ENCODE measurements at places on chromosomes 12 and 14.

- no peak for DNase-seq
Measured at GRCh38 chr12:92863251-92863650, 65.8 kb downstream of the EEA1 start.

GRCh38 chr12:1213618-1214205, 222.7 kb downstream of the ERC1 start:
- no peak for DNase-seq

DNA sequence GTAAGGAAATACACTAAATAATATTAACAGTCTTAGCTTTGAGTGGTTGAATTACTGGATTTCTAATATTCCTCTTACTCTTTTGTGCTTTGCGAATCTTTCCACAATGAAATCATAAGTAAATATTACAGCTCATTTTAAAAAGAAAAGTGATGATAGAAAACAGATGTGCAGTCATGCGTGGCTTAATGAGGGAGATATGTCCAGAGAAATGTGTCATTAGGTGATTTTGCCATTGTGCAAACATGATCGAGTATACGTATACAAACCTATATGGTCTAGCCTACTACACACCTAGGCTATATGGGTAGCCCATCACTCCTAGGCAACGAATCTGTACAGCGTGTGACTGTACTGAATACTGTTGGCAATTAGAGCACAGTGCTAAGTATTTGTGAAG, 59.3 kb downstream of the SLC15A5 start:
- DNase-seq, result no peak

DNA sequence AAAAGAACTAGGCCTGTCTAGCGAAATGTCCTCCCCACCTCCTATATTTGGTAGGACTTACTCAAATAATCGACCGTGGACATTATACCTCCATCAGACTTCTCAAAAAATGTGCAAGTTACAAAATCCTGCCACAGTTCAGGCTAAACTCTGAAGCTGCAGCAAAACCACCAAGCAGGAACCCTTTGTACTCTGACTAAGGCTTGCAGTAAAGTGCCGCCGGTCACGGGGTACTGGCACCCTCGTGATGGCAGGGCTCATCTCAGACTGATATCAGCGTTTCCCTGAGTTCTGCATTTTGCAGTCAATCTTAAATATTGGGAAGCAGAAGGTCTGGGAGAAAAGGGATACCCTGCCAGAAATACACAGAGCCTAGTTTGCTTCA, 17.1 kb downstream of the SLC11A2 start:
- no peak for DNase-seq

DNA sequence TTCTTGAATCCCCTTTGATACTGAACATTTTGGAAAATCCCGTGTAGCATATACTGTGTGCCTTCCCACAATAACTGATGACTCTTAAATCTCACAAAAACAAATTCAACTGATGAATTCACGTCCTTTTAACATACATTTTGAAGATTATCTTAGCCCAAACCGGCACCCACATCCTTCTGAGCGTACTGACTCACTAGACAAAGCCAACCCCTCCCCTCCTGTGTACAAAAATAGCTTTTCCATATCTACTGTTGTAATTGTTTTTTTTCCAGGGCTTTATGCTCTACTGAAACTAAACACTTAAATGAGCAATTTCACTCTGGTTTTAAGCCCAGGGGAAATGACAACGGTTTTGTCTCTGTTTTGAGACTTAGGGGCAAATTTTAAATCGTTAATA, 109.4 kb upstream of the ATF7IP start:
- no peak for DNase-seq

DNA sequence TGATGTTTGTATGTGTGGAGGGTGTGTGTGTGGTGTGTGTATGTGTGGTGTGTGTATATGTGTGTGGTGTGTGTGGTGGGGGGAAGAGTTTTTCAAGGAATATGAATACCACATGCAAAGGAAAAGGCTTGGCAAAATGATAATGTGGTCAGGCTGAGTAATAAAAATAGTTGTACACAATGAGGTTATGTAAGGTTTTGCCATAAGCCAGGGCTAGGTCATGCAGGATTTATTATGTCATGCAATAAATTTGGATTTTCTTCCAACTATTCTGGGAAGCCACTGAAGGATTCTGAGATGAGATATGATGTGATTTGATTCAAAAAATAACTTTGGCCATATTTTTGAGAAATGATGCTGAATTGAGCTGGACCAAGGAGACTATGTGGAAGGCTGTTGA, 1191.6 kb upstream of the SEL1L start:
- no peak for DNase-seq

- no peak for DNase-seq
Measured at GRCh38 chr12:40635141-40635731, 57.0 kb upstream of the CNTN1 start.

DNA sequence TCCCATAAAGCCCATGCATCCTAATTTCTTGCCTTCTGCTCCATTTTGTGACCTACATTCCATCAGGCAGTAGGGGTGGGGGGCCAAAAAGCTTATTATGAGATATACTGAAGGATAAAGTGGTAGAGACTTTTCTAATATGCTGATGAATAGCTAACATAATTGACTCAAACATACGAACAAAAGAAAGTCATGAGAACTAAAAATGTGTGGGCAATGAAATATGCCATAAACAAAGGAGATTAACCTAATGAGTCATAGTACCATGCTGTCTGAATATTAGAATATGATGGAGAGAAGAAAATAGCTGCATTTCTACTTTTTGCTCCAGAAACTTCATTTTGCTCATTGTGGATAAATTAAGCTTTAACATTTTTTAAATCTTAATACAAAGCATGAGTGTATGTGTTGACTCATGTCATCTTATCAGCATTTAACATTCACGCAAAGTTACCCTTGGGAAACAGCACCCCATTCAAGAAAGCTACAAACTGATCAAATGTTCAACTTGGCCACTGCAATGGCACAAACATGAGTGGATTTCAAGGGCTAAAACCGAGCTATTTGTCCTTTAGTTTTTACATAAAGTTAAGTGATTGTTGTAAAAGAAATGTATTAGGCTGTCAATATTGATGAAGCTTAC, 64.0 kb upstream of the DIO2 start:
- DNase-seq, result no peak

GRCh38 chr14:100861937-100862247, 36.0 kb downstream of the MEG3 start:
- no peak for DNase-seq

DNA sequence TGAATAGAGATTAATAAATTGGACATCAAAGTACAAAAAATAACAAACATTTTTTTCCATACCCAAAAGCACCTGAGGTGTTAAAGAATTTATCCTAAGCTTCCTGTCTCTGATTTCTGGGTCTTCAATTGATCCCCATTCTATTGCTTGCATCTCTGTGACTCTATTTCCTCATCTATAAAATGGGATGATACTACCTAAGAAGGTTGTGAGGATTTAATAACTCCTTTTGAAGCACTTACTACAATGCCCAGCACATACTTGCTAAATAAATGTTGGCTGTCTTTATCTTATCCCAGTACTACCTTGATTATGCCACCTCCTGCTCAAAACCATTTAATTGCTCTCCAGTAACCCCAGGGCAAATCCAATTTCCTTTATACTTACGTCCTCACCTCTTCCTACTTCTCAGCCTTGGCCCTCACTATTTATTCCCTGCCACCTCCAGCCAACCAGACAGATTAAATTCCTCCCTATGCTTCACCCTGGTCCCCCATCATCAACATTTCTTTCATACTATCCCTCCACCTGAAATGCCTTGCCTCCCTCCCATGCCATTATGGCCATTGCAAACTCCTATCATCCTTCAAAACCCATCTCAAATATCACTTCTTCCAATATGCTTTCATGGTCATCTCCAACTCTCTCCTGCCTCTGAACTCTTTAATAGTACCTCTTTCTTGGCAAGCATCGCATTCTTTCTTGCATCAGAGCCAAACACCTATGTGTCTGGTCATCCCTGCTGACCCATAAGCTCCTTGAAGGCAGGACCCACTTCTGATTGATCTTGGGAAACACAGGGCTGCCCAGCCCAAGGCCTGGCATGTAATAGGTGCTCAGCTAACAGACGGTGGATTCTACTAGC, 7.9 kb upstream of the ASIC1 start:
- no peak for DNase-seq

- no peak for DNase-seq
Measured at GRCh38 chr12:123559468-123559867, 24.9 kb upstream of the TMED2 start.

- no peak for DNase-seq
Measured at GRCh38 chr12:27906658-27907473, 65.7 kb downstream of the PTHLH start.

DNA sequence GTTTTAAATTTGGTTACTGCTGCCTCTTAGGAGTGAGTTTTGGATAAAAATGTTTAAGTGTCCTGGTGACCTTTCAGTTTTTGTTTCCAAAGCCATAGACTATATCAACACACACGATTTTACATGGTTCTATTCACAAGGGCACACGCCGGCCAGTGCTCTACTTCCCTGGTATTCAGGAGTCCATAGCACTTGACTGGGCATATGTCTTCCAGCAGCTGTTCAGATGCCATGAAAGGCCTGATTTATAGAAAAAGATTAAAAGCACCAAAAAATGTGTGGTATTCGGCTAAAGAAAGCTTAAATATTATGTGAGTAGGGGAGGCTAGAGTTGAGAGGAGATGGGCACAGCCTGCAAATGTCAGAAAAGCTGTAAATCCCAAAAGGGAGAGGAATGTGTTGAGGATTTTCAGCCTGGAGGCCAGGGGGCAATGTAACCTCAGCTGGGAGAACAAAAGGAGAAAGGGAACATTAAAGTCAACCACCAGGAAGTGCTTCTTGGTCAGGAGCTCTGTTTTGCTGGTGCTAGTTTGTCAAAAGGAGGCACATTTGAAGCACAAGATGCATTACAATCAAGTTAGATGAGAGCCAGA, 478.4 kb downstream of the RAD51B start:
- DNase-seq, result no peak

- DNase-seq, result no peak
Measured at GRCh38 chr12:8698879-8699278, 1.1 kb downstream of the RIMKLB start.

DNA sequence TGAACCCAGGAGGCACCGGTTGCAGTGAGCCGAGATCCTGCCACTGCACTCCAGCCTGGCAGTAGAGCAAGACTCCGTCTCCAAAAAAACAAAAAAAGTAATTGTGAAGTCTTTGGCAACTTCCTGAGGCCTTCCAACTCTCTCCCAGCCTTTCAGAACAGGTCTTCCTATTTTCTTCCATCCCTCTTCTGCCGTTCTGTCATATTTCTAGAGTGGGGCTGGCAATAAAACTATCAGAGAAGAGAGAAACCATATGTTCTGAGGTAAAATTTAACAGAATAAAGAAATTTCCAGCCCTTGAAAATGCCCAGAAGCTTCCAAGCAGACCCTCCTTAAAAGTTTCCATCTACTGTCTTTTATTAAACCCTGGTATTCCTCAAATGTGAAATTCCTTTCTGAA, 100.4 kb downstream of the HMGA2 start:
- DNase-seq, result no peak

All from SK-N-DZ (cell line).